ENCODE measurements at places on chromosomes 13 and 19.

GRCh38 chr13:95858286-95859075 is 181.5 kb downstream of the DNAJC3 start:
- DNase-seq: no peak

- DNase-seq: no peak
Measured at GRCh38 chr19:9914315-9915207, 21.8 kb downstream of the OLFM2 start.

- no peak for DNase-seq
Measured at GRCh38 chr13:76267216-76267615, 619.0 kb downstream of the KCTD12 start.

DNA sequence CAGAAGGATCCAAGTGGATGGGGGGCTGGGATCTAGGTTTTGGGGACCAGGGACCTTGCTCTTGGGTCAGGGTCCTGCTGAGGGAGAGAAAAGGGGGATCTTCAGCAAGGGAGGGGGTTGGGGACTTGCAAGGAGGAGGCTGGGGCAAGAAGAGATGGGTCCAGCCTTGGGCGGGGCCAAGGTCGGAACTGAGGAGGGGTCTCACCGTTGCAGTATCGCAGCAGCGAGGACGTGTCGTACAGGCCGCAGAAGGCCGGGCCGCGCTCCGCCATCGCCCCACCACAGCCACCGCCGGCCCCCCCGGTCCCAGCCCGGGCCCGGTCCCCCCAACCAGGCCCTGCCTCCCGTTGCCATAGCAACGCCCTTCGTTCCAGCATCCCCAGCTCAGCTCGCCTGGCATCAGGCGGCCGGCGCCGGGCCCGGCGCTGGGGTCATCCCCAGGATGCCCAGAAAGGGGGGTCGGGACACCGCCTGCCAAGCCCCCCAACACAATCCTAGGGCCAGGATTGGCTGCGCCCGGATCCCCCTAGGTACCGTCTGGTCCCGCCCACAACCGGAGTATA is 6.0 kb upstream of the EML2 start:
- no peak for DNase-seq

DNA sequence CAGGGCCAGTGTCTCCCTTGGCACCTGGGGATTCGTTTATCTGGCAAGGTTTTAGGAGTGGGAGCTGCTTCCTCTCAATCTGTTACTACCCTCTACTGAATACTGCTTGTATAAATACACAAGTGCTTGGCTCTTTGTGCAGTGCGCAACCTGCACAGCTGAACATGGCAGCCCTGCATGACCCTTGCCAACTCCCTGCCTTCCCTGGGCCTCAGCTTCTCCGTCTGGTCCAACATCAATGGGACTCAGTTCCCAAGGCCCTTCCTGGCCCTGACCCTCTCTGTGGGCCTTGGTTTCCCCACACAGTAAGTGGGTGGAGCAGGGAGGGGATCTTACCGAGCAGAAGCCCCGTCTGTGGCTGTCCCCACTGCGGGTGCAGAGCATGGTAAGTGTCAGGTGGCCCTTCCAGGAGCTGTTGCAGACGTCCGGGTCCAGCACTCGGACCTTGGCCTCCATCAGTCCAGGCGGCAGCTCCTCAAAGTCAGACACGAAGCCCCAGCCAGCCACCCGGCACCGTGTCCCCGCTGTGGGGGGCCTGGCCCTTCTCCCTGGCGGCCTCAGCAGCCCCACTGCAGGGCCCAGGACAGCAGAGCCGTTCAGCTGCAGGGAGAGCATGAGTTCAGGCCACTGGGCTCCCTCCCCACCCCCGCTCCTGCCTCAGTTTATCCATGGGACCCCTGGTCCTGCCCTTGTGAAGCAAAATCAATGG is 8.5 kb downstream of the PRSS57 start:
- no peak for DNase-seq

DNA sequence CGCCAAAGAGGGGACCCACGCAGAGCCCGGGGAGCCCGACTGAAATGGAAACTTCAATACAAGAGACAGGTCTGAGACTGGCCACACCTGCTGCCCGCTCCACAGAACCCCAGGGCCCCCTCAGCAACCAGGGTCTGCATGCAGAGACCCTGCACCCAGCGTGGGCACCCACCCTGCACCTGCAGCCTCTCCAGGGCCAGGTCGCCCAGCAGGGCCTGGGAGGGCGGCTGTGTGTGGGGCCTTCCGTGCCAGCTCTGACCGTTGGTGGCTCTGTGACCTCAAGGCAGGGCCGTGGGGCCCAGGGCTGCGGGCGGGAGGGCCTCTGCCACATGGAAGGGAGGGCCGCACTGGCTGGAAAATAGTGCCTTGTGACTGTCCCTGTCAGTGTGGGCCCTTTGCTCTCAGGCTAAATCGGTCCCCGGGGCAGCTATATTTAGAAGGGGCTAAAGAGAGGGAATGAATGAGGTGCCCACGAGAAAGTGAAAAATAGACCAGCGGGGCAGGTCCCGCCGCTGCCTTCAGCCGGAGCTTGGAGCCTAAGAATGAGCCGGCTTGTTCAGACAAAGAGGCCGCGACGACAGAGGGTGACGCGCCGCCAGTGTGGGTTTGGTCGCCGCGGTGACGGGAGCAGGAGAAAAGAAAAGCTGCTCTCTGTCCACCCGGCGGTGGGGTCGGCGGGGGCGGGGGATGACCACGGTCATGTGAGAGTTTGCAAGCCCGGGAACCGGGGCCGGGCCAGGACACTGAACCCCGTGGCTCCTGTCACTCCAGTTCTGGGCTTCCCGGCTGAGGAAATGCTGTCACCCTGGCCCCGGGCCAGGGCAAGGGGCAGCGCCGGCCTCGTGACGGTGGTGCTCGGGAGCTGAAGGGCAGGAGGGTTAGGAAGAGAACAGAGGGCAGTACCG is 70.5 kb downstream of the GADD45B start:
- no peak for DNase-seq

- DNase-seq: no peak
Measured at GRCh38 chr13:86579662-86580061, 780.4 kb upstream of the SLITRK6 start.

DNA sequence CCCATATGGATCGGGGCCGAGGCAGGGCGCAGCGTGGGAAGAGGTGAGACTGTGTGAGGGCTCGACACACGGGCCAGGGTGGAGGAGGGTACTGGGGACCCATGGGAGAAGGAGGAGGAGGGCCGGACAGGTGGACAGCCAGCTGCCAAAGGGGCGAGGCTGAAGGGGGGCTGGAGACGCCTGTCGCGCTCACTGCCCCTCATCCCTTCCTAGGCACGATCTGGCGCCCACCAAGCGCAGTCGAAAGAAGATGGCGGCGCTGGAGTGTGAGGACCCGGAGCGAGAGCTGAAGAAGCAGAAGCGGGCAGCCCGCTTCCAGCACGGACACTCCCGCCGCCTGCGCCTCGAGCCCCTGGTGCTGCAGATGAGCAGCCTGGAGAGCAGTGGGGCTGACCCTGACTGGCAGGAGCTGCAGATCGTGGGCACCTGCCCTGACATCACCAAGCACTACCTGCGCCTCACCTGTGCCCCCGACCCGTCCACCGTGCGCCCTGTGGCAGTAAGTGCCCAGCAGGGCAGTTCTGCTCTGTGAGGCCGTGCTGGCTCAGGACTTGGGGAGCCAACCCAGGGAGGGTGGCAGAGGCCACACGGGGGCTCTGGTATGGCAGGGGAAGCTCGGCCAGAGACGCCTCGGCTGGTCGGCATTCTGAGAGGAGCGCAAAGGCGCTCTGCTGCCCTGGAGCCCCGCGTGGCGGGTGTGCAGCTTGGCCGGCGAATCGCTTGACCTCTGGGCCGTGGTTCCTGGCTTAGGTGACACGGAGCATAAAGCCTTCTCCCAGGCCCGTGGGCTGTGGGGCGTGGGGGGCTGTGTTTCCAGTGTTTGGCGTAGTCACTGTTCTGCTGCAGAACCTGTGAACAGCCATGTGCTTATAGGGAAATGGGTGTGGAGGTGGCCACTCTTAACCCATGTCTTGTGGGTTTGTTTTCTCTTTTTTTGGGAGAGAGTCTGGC is 6.9 kb downstream of the LENG9 start:
- no peak for DNase-seq

GRCh38 chr13:98919566-98919965 is 58.3 kb downstream of the DOCK9 start:
- DNase-seq: no peak
